Muscle of arm (tissue), 14 donors: ENCODE measurements at places on chromosomes 16 and 17. TPM values are rescaled to one million over a fixed set of nuclear protein-coding genes. Genes with fewer than 3 reads are reported as not detected.

Gene ITGAX
- 0.66 TPM for polyA plus RNA-seq

DNA sequence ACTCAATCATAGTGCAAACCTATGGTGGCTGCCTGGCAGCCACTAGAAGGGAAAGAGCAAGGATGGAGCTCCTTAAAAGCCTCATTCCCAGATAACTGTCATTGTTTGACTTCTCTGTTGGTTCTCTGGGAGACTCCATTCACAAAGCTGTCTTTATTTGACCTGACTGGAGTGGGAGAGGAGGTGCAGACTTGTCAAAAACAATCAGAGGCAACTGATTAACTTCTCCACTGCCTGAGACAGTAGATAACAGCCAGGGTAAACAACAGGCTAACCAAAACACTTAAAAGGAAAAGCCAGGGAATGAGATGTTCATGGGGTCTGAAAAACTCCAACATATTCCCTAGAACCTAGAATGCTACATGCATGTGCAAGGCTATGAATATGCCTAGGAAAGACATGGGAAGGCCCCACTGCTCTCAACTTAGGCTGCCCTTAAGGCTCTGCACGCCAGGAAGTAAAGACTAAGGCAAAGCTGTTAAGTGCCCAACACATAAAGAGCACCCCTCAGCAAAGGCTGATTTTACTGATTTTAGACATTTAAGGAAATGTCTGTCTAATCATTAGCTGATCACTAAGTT lies 82.0 kb downstream of the TTC19 start:
- no peak for DNase-seq

GRCh38 chr16:64654178-64654577 lies 467.7 kb downstream of the CDH11 start:
- DNase-seq, result no peak

DNA sequence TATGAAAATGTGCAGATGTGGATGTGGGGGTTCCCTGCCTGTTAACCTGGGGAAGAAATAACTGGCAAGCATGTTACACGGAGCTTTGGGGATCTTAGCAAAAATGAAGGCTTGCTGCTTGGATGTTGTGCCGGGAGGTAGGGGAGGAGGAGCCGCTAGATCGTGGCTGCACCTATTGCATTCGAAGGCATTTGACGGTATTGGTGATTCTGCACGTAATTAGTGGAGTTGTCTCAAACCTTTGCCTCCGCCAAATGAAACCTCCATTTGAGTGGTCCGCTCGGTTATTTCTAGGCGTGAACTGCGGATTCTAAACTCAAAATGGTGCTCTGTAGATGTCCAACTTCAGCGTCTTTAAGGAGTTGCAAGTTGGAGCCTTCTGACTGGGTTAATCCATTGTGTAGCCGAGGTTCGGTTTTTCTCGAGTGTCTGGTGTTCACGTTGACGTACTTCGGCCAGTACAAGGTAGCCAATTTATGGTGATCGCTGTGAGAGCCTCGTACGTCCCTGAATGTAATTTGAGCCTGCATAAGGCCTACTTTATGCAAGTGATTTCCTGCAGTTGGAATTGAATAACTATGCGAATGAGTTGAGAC lies 1.5 kb downstream of the TNRC6C start:
- DNase-seq, result no peak
